Peyer's patch (tissue), 4 donors: ENCODE measurements at places on chromosomes 7 and 10.
A peak's percentile ranks its signal among the peaks of the same experiment; 100 is the strongest.

DNA sequence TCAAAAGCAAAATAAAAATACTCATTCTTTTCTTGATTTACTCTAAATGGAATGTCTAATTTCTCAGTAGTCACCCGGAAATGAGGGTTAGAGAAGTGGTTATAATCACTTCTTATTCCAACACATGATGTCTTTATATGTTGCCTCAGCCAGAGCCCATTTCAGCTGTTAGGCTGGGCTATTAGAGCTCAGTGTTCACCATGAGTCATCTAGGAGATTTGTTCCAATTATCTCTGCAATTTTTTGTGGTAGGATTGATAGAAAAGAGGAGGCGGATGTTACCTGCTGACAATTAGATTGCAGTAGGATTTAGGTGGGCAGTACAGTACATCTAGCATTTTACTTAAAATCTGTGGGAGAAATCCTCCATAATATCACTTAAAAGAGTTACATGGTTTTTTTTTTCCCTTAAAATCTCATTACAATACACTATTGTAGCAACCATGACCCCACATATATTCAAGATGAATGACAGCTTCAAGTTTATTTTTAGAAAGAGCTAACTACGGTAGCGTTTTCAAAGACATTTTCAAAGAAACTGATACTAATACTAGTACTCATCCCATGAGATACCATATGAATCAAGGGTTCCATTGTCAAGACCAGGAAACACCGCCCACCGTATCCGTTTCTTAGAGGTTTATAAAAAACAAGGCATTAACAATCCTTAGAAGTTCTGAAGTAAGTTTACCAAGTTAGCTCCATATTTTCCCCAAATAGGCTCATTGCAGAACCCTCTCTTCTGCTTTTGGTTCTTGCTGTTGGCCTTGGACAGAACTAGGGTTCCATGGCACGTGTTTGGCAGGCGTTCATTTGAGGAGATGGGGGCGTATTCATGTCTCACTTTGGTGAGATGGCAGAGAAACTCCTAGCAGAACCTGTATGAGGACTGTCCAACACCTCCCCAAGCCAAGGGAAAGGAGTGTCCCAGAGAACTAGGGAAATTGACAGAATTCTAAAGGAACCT lies 10.4 kb downstream of the CPA2 start:
- no peak for DNase-seq

- DNase-seq, result peak; percentile 59
These were observed 36.0 kb downstream of the COL17A1 start for GRCh38 chr10:104049504-104050250.

DNA sequence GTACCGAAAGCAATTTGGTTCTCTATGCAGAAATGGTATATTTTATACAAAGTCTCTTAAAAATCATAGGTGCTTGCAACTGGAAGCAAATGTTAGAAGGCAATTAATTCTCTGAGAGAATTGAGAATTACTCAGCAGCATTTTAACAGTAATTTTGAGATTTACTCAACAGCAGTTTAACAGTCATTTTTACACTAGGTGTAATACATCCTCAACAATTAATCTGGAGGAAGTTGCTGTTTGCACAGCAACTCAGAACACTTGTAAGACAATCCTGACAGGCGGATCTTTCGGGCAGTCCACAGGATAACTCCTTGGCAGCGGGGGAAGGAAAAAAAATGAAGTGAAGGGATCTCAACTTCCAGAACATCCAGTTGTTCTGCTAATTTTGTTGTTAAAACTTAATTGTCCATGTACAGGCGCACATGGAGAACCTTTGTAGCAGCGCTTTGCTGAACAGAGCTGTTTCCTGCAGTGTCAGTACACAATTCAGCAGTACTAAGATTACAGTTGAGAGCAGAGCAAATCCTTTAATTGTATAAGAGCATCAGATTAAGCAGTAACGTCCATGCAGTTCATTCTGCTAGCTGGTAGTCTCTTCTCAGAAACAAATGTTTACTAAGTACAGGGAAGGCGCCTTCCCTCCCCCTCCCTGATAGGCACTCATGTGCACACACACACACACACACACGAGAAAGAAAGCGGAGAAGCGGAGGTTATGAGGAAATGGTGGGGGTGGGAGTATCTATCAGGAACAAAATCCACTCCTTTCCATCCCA lies 43.8 kb downstream of the ENO4 start:
- DNase-seq, result no peak

DNA sequence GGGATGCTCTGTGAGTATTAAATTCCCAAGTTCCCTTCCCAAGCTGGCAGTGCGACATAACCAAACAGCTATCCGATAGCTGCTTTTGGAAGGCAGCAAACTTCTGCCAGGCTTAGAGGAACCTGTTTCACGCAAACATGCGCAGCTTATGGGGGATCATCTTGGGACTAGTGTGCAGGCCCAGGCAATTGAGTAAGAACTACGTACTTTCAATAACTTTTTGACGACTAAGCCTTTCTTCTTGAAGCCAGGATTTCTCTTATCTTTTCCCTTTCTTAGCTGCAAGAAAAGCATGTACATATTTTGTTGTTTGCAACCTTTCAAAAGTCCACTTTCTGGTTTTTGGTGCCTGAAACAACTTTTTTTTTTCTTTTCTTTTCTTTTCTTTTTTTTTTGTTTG lies 28.7 kb upstream of the SEPHS1 start:
- no peak for DNase-seq

DNA sequence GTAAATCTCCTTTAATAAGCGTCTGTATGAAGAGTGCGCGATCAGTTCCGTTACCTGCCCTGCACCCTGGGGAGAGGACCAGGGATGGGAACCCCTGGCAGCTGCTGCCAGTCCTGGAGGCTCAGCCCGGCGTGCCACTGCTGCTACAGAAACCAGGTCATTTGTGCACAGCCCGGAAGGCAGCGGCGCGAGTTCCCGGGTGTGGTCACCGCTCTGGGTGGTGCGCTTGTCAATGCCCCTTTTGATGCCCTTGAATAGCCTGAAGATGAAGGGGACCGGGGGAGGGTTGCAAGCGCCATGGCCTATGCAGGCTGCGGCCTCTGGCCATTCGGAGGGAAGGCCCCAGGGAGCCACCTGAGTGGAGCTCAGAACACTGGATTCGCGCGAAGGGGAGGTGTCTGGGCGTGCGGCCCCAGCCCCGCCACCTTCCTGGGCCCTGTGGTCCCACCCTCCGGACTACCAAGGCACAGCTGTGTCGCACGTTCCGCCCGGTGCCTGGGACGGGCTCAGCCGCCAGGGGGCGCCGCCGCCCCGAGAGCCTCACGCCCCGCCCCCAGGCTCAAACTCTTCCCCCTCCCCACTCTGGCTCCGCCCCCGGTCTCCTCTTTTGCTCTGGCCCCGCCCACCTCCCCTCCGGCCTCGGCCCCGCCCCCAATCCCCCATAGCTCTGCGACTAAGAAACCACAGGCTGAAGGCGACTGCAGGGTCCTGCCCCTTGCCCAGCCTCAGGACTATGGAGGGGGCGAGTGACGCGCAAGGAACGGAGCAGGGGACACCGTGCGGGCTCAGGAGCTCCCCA lies 16.5 kb downstream of the AP5Z1 start:
- peak; percentile 76 for DNase-seq

- no peak for DNase-seq
These were observed 1.8 kb downstream of the MMRN2 start for GRCh38 chr10:86955501-86956194.
